Right lobe of liver (tissue), 6 donors: ENCODE measurements at places on chromosomes 2 and 18. TPM values are rescaled to one million over a fixed set of nuclear protein-coding genes. Genes with fewer than 3 reads are reported as not detected.

DNA sequence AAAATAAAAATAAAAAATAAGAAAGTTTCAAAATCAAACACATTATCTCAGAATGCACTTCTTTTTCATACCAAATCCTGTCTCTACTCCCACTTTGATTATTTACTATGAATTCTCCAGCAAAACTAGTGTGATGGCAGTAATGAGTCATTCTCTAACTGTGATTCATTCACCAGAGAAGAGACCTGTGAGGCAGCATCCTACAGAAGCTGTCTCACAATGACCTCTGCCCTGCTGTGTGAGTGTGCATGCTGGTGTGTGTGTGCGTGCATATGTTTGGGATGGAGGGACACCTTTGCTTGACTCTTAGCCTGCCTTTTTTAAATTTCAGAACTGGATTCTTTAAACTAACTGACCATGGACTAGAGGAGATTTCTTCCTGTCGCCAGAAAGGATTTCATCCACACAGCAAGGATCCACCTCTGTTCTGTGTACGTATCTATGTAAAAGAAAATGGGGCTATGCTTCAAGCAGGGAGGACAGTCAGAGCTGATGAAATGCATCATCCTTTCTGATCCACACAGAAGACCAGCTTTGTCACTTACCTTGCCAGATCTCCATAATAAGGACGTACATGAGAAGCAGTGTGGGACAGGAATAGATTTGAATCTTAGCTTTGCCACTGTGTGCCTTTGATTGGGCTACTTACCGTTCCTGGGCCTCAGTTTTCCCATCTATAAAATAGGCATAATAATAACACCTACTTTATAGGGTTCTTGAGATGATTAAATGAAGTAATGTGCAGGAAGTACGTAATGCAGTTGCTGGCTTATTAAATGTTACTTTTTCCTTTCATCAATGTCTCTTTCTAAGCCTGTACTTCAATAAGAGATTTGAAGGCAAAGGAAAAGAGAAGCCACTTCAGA lies 31.2 kb downstream of the STAMBP start:
- DNase-seq: no peak

DNA sequence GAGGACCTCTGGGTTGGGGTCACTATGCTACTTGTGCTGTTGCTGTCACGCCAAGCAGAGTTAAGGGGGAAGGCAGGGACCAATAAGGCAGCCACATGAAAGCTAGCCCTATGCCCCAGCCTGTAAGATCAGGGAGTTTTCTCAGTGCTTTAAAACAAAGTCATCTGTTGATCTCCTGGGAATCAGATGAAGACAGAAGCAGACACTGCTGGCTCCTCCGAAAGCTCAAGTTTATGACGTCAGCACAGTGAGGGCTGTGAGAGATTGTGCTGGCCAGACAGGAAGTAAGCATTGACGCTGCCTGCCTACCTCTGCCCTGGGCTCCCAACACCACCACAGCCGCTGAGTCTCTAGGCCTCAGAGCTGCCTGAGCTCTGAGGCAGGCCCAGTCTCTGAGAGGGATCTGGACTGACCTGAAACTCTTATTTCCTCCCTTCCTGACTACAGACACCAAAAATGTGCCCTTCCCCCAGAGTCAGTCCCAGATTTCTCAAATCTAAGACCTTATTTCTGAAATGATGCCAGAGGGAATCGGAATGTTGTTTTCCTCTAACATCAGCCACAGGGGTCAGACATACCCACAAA lies 118.1 kb upstream of the EPAS1 start:
- no peaks in the 10 kb centered on the region for H3K36me3 ChIP-seq
- H3K4me1 ChIP-seq: no peaks in the 10 kb centered on the region
- DNase-seq: no peak
- no peak overlapping the region for H3K4me3 ChIP-seq

DNA sequence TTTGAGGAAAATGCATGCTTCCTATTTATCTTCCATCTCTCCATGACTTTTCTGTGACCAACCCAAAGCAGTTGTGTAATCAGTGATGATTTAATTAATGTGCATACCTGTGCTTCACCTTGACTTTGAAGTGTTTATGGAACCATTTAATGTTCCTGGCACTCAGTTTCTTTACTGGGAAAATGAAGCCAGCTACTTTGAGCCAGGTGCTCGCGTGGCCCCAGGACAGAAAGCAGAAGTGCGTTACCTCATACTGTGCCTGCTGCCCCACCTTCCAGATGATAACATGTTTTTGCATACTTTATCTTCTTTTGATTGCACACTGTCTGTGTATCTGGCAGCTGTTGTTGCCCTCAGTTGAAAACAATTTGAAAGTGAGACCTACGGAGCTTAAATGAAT lies 61.3 kb downstream of the PMAIP1 start:
- no peak overlapping the region for H3K27ac ChIP-seq
- no peaks in the 10 kb centered on the region for H3K27me3 ChIP-seq
- H3K4me1 ChIP-seq: no peaks in the 10 kb centered on the region
- H3K4me3 ChIP-seq: no peak overlapping the region

DNA sequence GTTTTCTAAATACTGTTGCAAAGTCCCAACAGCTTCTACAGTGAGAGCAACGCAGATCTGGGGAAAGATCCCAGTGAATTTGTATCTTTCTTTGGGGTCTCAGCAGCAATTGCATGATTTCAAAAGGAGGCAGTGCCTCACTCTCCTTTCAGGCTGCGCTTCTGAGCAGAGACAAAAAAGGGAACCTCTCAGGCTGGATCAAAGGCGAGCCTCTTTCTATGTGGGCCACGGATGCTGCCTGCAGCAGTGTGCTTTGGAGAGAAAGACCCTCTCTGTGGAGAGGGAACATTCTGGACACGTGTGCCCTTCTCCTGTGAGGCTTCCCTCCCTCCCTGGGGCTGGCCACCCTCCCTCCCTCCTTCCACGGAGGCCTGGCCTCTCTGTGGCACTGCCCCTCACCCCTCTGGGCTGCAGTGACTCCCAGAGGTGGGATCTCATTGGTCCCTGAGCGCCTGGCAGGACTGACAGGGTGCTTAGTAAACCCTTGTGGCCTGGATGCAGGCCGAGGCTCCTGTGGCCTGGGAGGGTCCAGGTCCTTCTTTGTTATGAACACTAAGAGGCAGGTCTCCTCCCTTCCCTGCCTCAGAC lies 21.6 kb upstream of the PDIA6 start:
- DNase-seq: no peak
- H3K4me3 ChIP-seq: no peak overlapping the region
- no peaks in the 10 kb centered on the region for H3K36me3 ChIP-seq
- no peaks in the 10 kb centered on the region for H3K27me3 ChIP-seq
- H3K27ac ChIP-seq: no peak overlapping the region
- peaks cover 4% of the 10 kb centered on the region for H3K4me1 ChIP-seq

DNA sequence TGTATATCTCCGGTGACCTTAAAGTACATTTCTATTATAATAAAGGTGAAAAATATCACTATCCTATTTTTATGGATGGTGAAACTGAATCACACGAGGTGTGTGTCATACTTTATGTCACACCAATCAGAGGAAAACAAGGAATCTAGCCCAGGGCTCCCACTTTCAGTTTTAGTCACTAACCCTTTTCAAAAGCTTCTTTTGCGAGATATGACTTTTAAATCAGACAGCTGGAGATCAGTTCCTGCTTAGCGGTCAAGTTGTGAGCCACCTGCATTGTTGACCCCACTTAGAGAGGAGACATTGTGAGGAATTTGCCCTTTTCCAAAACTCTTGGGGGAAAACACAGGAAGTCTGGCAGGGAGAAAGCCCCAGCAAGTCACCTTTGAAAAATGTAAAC lies 70.5 kb downstream of the CPS1 start:
- H3K4me3 ChIP-seq: no peak overlapping the region
- H3K4me1 ChIP-seq: no peaks in the 10 kb centered on the region
- peaks cover 51% of the 10 kb centered on the region for H3K36me3 ChIP-seq
- no peak for DNase-seq
- H3K27me3 ChIP-seq: no peaks in the 10 kb centered on the region
- H3K27ac ChIP-seq: no peak overlapping the region

DNA sequence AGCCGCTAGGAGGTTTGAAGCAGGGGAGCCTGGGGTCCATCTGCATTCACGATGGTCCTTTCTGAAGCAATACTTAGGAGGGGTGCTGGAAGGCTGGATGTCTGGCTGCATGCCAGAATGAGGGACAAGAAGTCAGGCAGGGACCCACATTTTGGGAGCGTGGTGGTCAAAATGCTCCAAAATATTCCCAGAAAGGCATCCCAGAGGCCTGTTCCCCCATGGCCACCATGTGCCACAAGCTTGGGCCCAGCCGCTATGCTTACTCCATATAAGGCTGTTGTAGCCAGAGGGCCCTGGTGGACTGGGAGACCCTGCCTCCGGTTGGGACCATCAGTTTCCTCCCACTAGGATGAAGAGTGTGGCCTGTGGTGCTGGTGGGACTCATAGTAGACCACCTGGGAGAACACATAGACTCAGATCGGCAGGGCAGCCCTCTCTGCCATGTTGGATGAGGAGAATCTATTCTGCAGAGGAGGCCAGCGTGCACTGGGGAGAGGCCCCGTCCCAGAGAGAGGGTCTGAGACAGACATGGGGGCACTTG lies 3.6 kb upstream of the PROM2 start:
- DNase-seq: no peak
- H3K36me3 ChIP-seq: no peaks in the 10 kb centered on the region
- H3K4me3 ChIP-seq: no peak overlapping the region
- no peaks in the 10 kb centered on the region for H3K27me3 ChIP-seq
- H3K4me1 ChIP-seq: peaks cover 8% of the 10 kb centered on the region

GRCh38 chr2:89831641-89832498 lies 1140.4 kb downstream of the RPIA start:
- H3K27me3 ChIP-seq: no peaks in the 10 kb centered on the region
- no peak overlapping the region for H3K4me3 ChIP-seq
- DNase-seq: no peak
- no peaks in the 10 kb centered on the region for H3K36me3 ChIP-seq
- H3K27ac ChIP-seq: no peak overlapping the region

GRCh38 chr2:155203178-155203577 lies 504.7 kb downstream of the KCNJ3 start:
- no peak overlapping the region for H3K27ac ChIP-seq
- no peak overlapping the region for H3K4me3 ChIP-seq
- DNase-seq: no peak
- no peaks in the 10 kb centered on the region for H3K27me3 ChIP-seq

DNA sequence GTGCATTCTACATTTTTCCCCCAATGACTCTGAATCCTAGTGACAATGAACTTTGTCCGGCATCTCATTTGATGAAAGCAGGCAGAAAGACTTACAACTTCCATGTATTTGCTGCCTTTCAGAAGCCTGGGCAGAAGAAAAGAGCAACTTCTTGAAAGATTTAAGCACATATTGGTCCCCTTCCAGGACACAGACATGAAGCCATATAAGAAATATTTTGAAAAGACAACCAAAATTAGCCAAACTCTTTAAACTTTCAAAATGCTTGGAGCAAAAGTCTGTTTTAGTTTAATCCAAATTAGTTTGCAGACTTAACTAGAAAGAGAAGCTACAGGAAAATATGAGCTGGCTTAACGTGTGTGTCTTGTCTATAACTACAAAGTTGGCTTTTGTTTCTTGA lies 492.5 kb downstream of the NR4A2 start:
- H3K4me1 ChIP-seq: no peaks in the 10 kb centered on the region
- DNase-seq: no peak
- H3K27me3 ChIP-seq: no peaks in the 10 kb centered on the region
- H3K36me3 ChIP-seq: no peaks in the 10 kb centered on the region

- H3K27ac ChIP-seq: no peak overlapping the region
- H3K4me1 ChIP-seq: no peaks in the 10 kb centered on the region
- no peak overlapping the region for H3K4me3 ChIP-seq
- no peak for DNase-seq
- no peaks in the 10 kb centered on the region for H3K36me3 ChIP-seq
Measured at GRCh38 chr18:5091741-5092140, 105.3 kb downstream of the AKAIN1 start.

The KIF1A gene
- total RNA-seq: 0.49 TPM

DNA sequence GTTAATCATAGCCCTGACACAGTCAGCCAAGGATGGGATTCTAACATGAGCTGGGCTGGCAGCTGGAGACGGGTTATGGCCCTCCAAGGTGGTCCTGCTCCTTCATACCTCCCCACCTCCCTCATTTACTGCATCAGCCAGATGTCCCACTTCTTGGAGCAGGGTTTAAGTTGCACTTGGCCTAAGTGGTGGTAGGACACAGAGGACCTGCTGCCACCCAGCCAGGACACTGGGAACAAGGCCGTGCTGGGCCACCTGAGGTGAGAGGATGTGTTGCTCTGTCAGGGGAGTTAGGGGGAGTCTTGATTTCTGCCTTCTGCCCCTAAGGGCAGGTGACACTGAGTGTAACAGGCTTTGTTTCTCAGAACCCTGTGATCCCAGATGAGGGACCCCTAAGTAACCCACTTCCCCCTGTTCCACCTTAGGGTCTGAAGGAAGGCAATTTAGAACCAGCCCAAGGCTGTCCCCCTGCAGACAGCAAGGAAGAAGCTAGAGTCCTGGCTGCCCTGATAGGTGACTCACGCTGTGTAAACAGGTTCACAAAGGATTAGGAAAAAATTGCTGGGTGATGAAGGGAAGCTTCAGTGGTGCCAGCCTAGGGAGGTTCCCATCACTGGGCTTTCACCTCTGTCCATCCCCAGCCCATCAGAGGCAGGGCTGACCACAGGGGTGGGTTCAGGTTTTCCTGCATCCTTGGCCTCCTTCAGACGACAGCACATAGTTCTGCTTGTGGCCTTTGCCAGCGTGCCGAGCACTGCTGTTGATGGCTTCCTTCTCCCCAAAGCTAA lies 114.3 kb upstream of the MCFD2 start:
- H3K36me3 ChIP-seq: no peaks in the 10 kb centered on the region
- H3K4me3 ChIP-seq: no peak overlapping the region
- H3K4me1 ChIP-seq: peaks cover 44% of the 10 kb centered on the region
- DNase-seq: no peak
- H3K27ac ChIP-seq: no peak overlapping the region

The RNU2-63P gene
- total RNA-seq: 4.2 TPM

- H3K36me3 ChIP-seq: no peaks in the 10 kb centered on the region
- H3K4me3 ChIP-seq: no peak overlapping the region
- no peak for DNase-seq
Measured at GRCh38 chr2:105411720-105412407, 13.0 kb upstream of the FHL2 start.

The IL37 gene
- total RNA-seq: not detected

DNA sequence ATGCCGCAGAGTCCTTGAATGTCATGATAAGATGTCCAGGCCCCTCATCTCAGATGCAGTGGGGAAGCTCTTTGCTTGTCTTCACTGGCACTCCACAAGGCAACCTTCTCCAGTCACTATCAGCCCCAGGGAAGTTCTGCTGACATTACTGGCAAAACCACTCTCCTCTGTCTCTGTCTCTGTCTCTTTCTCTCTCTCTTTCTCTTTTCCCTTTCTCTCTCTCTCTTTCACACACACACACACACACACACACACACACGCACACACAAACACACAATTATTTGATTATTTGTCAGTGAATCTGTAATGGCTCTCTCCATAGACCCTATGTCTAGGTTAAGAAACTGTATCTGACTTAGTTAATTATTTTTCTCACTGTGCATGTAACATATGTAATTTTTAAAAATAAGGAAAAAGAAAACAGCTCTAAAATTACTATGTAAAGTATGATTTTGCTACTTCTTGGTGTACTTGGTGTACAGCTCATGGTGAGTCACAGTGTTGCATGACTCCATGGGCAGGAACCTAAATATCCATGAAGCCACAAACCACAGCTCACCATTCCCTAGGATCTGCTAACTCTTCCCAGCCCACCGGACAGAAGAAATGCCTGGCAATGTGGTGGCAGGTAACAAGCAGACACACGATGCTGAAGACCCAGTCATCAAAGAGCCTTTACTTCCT lies 594.9 kb upstream of the ID2 start:
- no peaks in the 10 kb centered on the region for H3K27me3 ChIP-seq
- H3K36me3 ChIP-seq: no peaks in the 10 kb centered on the region
- no peak overlapping the region for H3K27ac ChIP-seq
- no peak for DNase-seq

GRCh38 chr2:69007169-69007568 lies 5.8 kb upstream of the ANTXR1 start:
- DNase-seq: no peak
- no peaks in the 10 kb centered on the region for H3K36me3 ChIP-seq
- no peaks in the 10 kb centered on the region for H3K27me3 ChIP-seq
- no peak overlapping the region for H3K27ac ChIP-seq
- H3K4me1 ChIP-seq: no peaks in the 10 kb centered on the region
